AG08396 (cell line): ENCODE measurements at places on chromosomes 2 and 18.

- DNase-seq, result peak; percentile 92
Measured at GRCh38 chr2:231482806-231483391, 18.6 kb upstream of the NCL start.

DNA sequence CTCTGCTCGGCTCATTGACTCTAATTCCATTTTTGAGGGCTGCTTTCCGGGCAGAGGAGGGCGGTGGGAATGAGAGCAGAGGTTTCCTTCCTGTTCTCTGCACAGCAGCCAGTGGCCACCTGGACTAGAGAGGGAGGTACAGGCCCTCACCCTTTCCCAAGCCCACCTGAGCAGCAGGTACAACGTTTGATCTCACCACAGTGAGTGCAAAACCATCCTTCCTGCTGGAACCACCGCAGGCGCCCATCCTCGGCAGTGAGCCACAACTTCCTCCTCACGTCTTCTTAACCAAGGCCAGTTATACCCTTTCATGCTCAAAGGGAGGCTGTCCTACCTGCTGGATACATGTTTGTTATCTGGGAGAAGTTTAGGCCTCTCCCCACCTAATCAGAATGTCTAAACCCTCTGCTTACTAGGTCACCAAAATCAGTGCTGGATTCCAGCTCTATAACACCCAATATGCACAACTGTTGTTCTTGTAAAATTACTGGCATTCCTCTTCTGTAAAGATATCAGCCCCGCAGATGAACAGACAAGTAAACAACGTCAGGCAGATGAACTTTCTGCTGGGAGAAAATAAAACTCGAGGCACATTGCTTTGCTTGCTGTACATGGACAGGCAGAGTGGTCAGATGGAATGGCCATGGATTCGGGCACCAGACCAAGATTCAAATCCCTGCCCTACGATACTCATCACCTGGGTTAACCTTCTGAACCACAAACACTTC lies 191.4 kb downstream of the SH3RF3 start:
- no peak for DNase-seq

GRCh38 chr2:98912221-98912851 lies 23.7 kb downstream of the CRACDL start:
- peak; percentile 76 for DNase-seq

- DNase-seq, result no peak
Measured at GRCh38 chr2:105338020-105338385, 663 bp downstream of the C2orf49 start.

- no peak for DNase-seq
Measured at GRCh38 chr18:42657551-42657950, 457.9 kb downstream of the RIT2 start.

GRCh38 chr2:65072181-65072970 lies 16.2 kb downstream of the CEP68 start:
- DNase-seq, result no peak

DNA sequence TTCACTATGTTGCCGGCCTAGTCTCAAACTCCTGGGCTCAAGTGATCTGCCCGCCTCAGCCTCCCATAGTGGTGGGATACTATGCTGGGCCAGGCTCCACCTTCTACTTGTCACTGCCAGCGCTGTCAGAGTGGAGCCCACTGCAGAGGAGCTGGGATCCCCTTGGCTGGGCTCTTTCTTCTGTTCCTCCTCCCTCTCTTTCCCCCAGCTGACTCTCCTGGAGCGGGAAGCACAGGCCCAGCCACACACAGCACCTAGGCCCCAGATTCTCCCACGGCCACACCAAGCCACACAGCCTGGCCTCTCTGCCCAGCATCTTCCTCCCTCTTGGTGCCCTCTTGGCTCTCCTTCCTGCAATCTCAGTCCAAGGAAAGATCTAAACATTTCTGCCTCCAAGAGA lies 3.7 kb upstream of the GAREM2 start:
- no peak for DNase-seq

GRCh38 chr2:180334514-180334913 lies 327.4 kb upstream of the CWC22 start:
- DNase-seq, result no peak

DNA sequence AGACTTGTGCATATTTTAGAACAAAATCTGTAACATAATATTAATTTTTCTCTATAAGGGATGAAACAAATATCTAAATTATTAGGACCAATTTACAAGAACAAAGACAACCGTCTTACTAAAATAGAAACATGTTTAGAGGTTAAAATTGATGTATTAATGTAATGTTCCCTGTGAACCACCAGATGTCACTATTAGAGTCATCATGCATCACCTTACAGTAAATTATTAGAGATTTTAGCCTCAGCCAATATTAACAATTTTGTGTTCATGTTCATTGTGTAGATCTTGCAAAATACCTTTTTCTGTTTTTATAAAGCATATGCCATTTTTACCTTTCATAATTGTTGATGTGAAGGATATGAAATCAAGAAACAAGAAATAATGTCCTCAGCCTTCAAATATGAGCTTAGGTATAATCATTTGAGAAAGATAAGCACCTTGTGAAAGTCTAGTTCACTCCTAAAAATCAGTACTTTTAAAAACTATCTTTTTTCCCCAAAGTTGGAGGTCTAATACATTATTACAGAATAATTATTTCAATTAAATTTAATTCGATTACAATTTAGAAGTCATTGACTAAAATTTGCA lies 344.3 kb upstream of the KCNH7 start:
- DNase-seq, result peak; percentile 7

DNA sequence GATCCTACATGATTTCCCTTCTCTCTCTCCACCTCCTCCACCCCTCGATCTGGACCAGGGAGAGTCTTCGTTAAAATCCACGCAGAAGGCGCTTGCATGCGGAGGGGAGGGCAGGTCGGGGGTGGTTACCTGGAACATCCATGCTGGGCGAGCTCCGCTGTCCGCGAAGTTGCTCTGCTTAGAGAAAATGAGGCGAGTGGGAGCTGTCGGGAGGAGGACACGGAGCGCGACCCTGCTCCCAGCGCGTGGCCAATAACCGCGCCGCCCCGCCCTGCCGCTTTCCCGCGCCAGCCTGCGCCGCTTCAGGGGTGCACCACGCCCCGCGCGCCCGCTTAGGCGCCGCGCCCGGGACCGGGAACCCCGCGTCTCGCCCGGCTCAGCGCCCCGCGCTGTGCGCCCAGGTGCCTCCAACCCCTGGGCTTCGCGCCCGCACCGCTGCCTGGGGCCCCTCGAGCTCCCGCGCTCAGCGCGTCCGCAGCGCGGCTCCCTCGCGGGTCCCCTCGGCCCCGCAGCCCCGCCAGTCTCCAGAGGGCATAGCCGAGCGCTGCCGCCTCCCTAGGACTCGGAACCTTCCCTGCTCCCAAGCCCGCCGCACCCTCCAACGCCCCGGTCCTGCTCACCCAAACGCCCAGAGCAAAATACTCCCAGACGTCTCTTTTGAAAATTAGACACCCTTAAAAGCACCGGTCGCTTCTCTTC lies 636 bp downstream of the CBLN2 start:
- peak; percentile 8 for DNase-seq

GRCh38 chr2:31505111-31505510 lies 75.6 kb downstream of the SRD5A2 start:
- no peak for DNase-seq

DNA sequence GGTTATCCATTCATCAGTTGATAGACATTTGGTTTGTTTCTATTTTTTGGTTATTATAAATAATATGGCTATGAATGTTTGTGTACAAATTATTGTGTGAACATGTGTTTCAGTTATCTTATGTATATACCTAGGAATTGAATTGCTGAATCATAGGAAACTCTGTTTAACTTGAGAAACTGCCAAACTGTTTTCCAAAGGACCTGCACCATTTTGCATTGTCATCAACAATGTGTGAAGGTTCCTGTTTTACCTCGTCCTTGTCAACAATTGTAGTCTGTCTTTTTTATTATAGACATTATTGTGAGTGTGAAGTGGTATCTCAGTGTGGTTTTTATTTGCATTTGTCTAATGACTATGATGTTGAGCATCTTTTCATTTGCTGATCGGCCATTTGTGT lies 17.1 kb downstream of the PDK1 start:
- no peak for DNase-seq

DNA sequence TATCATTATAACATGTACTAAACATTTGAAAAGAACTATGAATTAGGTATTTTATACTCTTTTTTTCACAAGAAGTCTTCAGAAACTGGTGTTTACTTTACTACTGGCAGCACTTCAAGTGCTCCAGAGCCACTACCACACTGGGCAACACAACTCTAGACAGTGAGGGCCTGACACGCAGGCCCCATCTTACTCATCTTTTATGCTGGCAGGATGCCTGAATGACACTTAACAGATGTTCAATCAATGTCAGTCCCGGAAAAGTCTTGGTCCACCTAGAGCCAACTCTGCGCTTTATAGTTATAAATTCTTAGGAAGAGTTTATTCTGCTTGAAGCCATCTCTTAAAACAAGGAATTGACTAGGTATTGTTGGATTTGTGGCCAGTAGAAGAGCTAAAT lies 8.7 kb upstream of the WIPF1 start:
- DNase-seq, result peak; percentile 58

GRCh38 chr2:41806286-41806685 lies 241.5 kb upstream of the PKDCC start:
- no peak for DNase-seq

DNA sequence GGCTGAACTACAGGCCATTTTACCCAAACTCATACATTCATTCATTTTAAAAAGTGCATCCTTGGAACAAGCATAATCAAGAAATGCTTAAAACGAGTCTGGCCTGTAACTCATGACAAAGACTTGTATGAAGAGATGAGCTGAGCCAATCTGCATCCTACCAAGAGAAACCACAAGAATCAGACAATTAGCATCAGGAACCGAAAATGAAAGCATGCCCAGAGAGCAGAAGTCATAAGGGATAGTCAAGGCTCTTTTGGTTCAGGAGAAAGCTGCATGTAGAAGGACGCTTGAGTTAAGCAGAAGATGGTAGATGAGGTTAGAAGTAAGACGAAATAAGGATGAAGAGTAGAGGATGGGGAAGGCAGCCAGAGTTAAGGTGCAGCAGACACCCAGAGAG lies 137.0 kb upstream of the CTNNA2 start:
- DNase-seq, result no peak

- DNase-seq, result no peak
Measured at GRCh38 chr18:66124394-66124793, 373.6 kb downstream of the CDH7 start.

DNA sequence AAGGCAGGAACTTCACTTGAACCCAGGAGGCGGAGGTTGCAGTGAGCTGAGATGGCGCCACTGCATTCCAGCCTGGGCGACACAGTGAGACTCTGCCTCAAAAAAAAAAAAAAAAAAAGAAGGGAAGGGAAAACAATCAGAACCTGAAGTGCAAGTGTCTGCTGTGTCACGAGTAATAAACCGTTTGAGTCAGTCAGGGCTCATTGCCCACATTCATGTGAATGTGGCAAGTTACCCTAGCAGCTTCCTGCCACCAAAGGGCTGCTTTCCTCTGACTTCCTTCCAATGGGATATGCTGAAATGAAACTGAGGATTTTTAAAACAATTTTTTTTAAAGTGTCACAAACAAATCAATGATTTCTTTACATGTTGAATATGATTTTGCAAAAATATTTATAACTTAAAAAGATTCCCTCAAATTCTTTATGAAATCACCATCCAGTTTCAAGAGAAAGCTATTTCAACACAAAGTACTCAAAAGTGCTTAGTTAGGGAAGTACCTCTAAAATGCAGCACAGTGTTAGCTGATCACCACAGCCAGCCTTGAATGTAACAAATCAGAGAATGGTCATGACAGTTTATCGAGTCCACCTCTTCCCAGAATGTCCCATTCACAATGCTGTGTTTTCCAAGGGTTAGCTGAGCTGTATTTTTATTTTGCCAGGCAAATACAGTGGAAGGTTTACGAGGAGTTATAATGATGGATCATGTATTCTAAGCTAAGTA lies 36.4 kb downstream of the WDSUB1 start:
- DNase-seq, result peak; percentile 57

DNA sequence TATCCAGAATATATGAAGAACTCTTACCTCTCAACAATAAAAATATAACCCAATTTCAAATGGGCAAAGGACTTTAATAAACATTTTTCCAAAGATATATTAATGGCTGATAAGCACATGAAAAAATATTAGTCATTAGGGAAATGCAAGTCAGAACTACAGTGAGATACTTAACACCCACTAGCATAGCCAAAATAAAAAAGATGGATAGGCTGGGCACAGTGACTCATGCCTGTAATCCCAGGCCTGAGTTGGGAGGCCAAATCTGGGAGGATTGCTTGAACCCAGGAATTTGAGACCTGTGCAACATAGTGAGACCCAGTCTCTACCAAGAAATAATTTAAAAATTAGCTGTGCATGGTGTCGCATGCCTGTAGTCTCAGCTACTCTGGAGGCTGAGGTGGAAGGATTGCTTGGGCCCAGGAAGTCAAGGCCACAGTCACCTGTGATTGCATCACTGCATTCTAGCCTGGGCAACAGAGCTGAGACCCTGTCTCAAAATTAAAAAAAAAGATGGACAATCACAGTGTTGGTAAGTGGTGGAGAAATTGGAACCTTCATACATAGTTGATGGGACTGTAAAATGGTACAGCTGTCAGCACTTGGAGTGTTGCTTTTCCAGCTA lies 25.1 kb downstream of the MARCHF7 start:
- DNase-seq, result no peak

DNA sequence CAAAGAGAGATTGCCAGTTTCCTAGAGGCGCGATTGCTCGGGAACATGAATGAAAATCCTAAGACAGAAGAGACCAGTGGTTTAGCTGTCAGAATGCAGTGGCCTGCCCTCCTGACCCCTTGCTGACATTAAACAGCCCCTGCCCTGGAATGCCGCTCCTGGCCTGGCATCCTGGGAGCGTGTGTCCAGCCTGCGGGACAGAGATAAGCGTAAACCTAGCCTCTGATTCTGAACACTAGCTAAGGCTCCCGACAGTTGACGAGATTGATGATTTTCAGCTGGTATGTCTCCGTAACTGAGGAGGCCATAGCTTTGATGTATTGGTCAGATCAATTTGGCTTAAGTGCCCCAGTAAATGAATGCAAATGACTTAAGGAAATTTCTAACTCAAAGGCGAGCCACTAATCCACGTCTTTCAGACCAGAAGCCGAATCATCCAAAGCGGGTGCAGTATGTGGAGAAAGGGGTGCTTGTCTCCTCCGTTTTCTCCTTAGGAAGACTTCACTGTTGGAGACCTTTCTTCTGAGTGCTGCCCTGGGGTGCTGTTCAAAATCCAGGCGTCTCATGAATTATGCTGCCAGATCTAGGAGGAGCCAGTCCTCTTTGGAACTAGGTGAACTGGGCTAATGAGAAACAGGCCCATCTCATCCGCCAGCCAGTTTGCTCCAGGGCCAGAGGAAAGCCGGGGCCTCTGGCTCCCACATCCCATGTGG lies 142.5 kb upstream of the L3MBTL4 start:
- DNase-seq, result no peak

DNA sequence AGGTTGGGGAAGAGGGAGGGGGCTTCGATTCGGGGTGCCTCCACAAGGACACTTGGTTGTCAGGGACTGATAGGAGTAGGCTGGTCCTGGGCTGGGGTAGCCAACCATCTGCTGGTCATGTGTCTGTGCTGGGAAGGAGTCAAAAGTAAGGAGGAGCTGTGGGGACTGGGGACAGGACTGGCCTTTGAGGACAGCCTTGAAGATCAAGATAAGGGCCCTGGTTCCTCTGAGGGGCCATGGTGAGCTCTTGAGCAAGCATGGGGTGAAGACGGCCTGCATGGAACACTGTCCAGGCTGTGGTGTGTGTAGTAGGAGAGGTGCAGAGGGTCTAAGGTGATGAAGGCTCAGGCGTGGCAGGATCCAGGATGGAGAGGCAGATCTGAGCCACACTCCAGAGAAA lies 1.7 kb downstream of the CYP27A1 start:
- no peak for DNase-seq
